Right ventricle myocardium superior (tissue), 1 donor: ENCODE measurements at places on chromosomes 16 and 17. TPM values are rescaled to one million over a fixed set of nuclear protein-coding genes. Genes with fewer than 3 reads are reported as not detected.

The C16orf95 gene
- total RNA-seq: 2.1 TPM

The TAT gene
- total RNA-seq: 0.13 TPM

The PIK3R5 gene
- total RNA-seq: 2.5 TPM

The G6PC1 gene
- not detected for total RNA-seq

The ATXN2L gene
- total RNA-seq: 43.9 TPM

The TP53TG3B gene
- not detected for total RNA-seq

- no peak for DNase-seq
These were observed 108.5 kb downstream of the TMEM114 start for GRCh38 chr16:8481810-8482209.

- DNase-seq: no peak
These were observed 1.2 kb upstream of the STARD3 start for GRCh38 chr17:39635614-39636176.

GRCh38 chr16:28866454-28866804 lies 2.8 kb downstream of the SH2B1 start:
- no peak for DNase-seq

DNA sequence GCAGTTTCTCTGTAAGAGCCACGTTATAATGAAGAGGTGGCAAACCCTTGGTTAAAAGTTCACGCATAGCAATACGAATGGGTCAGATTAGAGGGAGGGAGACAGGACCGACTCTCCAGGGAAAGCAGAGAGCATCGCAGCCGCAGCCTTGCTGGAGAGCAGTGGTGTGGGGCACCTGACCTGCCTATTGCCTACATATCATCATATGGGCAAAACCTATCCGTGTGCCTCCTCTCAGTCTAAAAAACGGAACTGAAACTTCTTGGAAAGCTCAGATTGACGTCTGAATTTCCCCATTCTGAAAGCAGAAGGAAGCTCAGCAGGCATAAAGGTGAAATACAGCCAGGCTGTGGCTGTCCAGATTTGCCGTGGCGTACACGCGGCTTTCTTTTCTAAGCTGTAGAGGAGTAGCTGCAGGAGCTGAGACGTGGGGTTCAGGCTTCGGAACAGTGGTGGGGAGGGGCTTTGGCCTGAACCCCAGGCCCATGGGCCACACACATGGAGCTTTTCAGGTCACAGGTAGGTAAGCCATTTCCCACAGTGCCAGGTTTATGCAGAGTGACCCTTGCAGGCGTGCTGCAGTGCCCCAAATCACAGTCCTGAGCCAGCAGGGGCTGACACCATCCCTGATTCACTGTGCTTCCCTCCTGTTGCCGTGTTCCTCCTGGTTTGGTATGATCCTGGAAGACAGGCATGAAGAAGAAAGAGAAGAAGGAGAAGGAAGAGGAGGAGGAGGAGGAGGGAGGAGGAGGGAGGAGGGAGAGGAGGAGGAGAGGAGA lies 41.6 kb upstream of the TNRC6C start:
- no peak for DNase-seq

- DNase-seq: no peak
These were observed 975 bp downstream of the CFAP20 start for GRCh38 chr16:58128181-58128631.

DNA sequence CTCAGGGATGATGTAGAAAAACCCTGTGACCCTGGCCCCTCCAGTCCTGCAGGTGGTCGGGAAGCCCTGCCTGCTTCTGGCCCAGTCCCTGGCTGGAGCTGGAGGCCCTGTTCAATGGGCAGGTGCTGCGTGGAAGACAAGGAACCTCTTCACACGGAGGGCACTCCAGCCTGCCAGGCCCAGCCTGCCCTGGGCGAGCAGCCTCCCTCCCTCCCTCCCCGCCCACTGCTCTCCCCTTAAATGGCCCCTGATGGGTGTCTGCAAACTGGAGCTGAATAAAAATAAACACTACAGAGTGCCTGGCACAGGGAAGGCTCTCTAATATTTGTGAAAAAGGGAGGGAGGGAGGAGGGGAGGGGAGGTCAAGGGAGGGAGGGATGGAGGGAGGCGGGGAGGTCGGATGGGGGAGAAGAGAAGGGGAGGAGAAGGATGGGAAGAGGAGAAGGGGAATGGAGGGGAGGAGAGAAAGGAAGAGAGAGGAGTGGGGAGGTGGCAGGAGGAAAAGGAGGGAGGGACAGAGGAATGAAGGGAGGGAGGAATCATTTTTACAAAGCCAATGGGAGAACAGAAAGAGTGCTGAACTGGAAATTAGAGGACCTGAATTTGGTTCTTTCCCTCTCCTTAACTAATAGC lies 222.8 kb upstream of the TNRC6C start:
- DNase-seq: peak; percentile 75

GRCh38 chr17:31389657-31390381 lies 1.7 kb upstream of the RAB11FIP4 start:
- DNase-seq: no peak

- no peak for DNase-seq
These were observed 16.6 kb downstream of the SARM1 start for GRCh38 chr17:28388106-28388505.

GRCh38 chr16:57798953-57799599 lies 3.2 kb downstream of the KIFC3 start:
- DNase-seq: no peak

GRCh38 chr16:1746693-1747195 lies 24.6 kb downstream of the NME3 start:
- no peak for DNase-seq

DNA sequence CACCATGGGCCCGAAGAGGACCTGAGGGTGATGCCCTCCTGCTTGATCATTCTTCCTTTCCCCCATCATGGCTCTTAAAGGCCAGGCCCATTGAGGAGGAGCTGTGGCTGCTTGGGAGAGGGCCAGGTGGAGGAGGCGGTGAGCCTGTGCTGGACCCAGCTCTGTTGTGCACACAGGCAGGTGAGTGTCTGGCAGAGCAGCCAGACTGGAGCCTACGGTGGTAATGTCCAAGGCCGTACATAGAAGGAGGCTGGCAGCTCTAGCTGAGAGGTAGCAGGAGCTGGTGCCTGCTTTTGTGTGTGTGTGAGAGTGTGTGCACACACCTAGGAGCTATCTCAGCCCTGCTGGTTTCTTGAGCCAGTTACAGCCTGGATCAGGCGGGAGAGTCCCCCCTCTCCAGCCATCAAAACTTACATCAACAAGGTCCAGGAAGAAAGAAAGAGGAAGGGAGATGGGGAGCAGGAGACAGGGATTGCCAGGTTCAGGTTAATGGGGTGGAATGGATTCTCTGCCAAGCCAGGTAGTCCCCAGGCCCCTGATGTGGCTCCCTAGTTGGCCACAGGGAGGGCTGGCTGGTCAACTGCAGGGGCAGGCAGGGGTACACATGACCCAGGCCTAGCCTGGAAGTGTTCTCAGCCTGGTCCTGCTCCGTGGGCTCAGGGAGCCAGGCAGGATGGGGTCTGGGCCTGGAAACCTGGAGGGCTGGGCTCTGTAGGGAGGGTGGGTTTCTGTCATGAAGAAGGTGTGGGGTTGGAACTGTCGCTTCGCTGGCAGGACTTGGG lies 107.1 kb downstream of the RAP1GAP2 start:
- no peak for DNase-seq

DNA sequence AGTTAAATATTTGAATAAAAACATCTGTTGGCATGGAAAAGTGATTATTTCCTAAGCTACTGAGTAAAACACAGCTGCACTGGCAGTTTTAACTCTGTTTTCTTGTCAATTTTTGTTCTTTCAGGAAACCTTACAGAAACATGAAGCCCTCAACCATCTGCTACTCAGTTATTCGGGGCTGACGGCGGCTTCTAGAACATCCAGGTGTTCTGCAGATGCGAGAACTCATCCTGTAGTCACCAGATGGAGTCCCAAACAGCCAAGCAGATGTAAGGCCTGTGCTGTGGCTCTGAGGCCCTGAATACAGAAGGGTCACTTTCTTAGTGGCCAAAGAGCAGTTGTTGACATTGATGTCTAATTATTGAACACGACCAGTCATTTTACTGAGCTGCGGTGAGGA lies 15.5 kb downstream of the ARSG start:
- DNase-seq: no peak

DNA sequence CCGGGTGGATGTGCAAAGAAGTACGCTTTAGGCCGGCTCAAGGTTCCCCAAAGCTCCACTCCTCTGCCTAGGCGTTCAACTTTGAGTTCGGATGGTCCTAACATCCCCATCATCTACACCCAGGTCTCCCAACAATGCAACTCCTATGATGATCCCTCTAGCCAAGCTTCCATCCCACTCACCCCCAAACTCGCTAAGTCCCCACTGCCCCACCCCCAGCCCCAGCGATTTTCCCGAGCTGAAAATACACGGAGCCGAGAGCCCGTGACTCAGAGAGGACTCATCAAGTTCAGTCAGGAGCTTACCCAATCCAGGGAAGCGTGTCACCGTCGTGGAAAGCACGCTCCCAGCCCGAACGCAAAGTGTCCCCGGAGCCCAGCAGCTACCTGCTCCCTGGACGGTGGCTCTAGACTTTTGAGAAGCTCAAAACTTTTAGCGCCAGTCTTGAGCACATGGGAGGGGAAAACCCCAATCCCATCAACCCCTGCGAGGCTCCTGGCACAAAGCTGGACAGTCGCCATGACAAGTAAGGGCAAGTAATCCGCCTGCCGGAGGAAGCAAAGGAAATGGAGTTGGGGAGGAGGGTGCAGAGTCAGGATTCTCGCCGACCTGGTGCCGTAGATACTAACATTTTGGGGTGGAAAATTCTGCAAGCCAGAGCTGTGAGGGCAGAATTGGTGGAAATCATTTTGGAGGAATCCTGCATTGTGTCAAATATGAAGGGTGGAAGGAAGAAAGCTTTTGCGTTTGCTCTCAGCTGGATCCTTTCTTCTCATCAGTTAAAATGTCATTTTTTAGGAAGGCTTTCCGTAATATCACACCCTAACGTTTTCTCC lies at the start of gene TP53:
Gene TP53 (minus strand): TSS at position 419 of the 836 bp plus-strand sequence. CDS start 10,896 bp downstream, outside the sequence.
- DNase-seq: peak; percentile 90

DNA sequence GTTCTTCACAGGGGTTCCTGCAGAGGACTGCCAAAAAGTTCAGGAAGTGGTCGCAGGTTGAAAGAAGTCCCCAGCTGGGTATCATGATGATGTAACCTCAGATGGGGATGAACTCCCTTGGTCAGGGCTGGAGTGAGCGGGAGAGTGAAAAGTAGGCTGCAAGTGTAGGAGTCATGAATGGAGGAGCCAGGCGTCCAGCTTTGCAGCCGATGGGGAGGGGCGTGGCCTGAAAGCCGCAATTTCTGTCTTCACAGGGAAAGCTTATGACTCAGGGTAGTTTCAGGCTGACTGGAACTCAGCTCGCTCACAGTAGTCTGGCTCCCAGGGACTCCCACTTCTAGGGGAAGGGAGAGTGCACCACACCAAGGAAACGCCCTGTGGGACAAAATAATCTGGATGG lies 70.0 kb upstream of the HS3ST3A1 start:
- DNase-seq: no peak

DNA sequence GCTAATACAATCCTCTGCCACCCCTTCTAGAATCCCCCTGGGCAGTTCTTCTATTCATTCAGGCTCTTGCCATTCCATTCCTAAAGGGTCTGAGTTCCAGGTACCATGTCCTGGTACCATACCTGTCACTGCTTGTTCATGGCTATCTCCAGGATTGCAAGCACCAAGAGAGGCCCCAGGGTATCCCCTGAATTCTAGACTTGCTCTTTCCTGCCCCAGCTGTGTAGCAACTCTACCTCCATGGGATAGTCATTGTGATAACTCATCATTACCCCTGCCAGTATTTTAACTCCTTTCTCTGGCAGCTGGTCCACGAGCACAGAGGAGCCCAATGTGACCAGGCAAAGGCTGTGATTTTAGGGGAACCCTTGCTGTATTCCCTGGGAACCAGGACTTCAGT lies 143.7 kb upstream of the CDH5 start:
- no peak for DNase-seq

DNA sequence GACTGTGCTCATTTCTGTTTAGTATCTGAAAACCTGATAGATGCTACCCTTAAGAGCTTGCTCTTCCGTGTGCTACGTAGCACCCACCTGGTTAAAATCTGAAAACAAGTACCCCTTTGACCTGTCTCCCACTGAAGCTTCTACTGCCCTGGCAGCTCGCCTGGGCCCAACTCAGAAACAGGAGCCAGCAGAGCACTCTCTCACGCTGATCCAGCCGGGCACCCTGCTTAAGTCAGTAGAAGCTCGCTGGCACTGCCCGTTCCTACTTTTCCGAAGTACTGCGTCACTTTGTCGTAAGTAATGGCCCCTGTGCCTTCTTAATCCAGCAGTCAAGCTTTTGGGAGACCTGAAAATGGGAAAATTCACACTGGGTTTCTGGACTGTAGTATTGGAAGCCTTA lies 18.9 kb downstream of the NTAN1 start:
- DNase-seq: no peak
